ENCODE measurements at places on chromosomes 4 and X. TPM values are rescaled to one million over a fixed set of nuclear protein-coding genes. Genes with fewer than 3 reads are reported as not detected.
A peak's percentile ranks its signal among the peaks of the same experiment; 100 is the strongest.

GRCh38 chr4:122783301-122784215, 43.1 kb upstream of the FGF2 start:
- no peaks in the 10 kb centered on the region for H3K36me3 ChIP-seq
- no peaks in the 10 kb centered on the region for H3K27me3 ChIP-seq
- peak; percentile 64 for DNase-seq
- peak overlapping the region; percentile 21 for H3K27ac ChIP-seq
- H3K4me3 ChIP-seq: no peak overlapping the region

DNA sequence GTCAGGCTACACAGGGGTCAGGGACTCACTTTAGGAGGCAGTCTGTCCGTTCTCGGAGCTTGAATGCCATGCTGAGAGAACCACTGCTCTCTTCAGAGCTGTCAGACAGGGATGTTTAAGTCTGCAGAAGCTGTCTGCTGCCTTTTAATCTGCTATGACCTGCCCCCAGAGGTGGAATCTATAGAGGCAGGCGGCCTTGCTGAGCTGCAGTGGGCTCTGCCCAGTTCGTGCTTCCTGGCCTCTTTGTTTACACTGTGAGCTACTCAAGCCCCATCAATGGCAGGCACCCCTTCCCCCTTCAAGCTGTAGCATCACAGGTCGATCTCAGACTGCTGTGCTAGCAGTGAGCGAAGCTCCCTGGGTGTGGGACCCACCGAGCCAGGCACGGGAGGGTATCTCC, 31.5 kb upstream of the UNC5C start:
- H3K27ac ChIP-seq: no peak overlapping the region
- DNase-seq: no peak
- H3K36me3 ChIP-seq: no peaks in the 10 kb centered on the region
- no peaks in the 10 kb centered on the region for H3K27me3 ChIP-seq

STOX2 gene
- total RNA-seq: 12.9 TPM

NKRF gene
- 7.1 TPM for total RNA-seq

All from upper lobe of right lung (tissue), 1 donor.